Muscle of back (tissue), 13 donors: ENCODE measurements at places on chromosomes 4 and X. TPM values are rescaled to one million over a fixed set of nuclear protein-coding genes. Genes with fewer than 3 reads are reported as not detected.
A peak's percentile ranks its signal among the peaks of the same experiment; 100 is the strongest.

- DNase-seq, result no peak
These were observed 549.1 kb upstream of the BOD1L1 start for GRCh38 chr4:14176613-14177012.

- DNase-seq, result no peak
These were observed 24.9 kb upstream of the MTM1 start for GRCh38 chrX:150543230-150544155.

The SCML2 gene
- polyA plus RNA-seq, result 10.7 TPM

DNA sequence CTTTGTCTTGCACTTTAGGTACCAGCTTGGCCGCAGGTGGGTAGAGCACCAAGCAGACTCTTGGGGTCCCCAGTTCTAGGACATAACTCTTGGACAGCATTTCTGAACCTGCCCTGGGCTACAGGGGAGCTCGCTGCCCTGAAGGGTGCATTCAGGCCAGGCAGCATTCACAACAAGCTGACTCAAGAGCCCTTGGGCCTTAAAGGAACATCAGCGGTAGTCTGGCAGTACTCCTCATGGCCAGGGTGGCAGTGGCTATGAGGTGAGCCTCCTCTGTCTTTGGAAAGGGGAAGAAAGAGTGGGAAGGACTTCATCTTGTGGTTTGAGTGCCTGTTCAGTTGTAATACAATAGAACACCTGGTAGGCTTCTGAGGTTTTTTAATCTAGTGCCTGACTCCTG, 24.8 kb upstream of the SMARCA5 start:
- no peak for DNase-seq

DNA sequence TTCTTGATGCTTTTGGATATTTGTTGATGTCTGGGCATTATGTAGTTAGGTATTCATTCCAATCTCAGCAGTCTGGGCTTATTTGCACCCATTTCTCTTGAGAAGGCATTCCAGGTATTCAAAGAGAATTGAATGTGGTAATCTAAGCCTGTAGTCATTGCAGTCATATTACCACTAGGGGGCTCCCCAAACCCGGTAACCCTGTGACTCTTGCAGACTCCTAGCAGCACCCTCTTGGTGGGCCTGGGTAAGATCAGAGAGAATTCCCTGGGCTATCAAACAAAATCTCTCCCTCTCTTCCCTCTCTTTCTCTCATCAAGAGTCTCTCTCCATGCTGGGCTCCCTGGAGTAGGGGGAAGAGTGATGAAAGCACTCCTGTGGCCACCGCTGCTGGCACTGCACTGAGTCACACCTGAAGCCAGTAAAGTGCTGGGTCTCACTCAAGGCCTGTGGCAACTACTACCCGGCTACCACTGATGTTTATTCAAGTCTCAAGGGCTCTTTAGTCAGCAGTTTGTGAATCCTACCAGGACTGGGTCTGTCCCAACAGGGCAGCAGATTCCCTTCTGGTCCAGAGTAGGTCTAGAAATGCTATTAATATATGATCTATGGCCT, 187.7 kb upstream of the NUDT10 start:
- DNase-seq, result peak; percentile 13

The CRLF2 gene
- 0.13 TPM for polyA plus RNA-seq

- DNase-seq, result no peak
These were observed 55.7 kb downstream of the SEPSECS start for GRCh38 chr4:25104591-25104990.

GRCh38 chrX:23901060-23901459, 6.7 kb downstream of the APOO start:
- DNase-seq, result no peak

DNA sequence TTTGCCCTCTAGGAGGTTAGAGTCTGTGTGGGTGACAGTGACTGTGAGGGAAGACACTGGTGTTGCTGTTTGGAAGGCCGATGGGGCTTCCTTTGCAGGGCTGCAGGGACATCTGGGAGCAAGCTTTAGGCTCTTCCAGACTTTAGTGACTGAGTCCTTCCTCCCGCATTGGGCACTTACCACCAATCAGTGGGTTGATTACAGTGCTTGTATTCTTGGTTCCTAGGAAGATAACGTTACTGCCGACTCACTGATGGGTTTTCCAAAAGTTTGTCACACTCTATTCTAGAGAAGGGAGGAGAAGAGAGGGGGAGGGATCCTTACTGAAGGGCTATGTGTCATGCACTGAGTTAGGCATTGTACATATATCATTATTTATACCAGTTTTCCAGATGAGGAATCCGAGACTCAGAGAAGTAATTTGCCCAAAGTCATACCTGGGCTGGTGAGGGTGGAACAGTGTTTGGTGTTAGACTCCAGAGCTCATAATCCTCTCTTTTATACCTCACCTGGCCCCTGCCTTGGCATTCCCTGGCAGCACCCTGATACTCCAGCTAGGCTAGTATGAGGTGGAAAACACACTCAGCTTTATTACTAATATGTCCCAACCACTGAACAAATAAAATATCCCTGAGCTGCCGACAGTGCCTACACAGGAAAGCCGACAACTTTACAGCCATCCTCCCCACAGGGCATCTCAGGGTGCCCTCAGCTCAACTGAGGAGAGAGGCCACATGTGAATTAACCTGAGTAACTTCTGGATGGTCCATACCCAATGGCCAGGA, 3.8 kb downstream of the CHST7 start:
- no peak for DNase-seq

- no peak for DNase-seq
These were observed 58.0 kb downstream of the PPP3CA start for GRCh38 chr4:101289306-101289705.

- no peak for DNase-seq
These were observed 33.9 kb downstream of the NAA11 start for GRCh38 chr4:79292008-79292407.

- no peak for DNase-seq
These were observed 13.1 kb downstream of the PI4K2B start for GRCh38 chr4:25246680-25247611.

DNA sequence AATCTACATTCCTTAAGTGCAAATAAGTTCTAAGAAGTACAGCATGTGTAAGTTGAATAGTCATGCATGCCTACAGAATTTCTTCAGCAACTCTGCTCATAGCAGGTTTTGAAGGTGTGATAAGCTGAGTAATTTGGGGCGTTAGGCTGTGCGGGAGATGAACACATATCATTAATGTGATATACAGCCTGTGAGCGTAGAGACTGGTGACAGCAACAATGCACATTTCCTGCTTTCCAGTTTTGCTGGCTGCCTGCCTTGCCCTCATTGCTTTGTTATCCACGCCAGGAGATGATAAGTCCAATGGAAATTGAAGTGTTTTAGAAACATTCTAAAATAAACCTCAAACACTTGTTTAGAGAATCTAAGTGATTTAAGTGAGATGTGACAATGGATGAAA, 1709.4 kb downstream of the ARAP2 start:
- DNase-seq, result peak; percentile 1

DNA sequence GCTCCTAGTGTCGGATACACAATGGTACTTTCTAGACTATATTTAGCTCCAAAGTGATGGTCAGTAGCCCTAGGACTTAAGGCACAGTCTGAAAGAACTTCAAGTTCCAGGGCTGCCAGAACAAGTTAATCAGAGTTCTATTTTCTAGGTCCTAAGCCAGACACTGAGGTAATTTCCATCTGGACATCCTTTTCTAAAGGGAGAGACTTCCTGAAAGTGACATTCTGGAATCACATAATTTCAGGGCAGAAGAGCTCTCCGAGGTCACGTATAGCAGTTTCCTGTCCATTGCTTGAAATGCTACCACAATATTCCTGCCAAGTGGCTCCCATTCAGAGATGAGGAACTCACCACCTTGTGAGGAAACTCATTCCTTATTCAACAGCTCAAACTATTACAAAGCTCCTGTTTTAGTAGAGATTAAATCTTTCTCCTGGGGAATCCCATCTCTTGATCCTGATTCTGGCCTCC, 117.9 kb downstream of the COL25A1 start:
- peak; percentile 80 for DNase-seq

DNA sequence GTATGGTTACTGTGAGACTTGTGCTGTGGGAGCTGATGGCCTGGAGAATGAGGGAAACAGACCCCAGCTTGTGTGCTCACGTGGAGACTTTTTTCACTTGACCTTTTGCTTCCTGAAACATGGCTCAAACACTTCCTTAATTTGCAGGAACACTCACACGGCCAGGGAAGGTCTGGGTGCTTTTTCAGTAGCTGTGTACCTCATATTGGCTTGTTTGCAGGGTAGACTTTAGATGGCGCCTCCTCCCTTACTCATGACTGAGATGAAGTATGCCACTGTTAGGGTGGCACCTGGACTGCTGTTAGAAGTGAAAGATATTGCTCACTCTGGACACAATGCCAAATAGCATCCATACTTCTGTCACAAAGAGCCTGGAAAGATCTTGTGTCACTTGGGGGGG, 75.7 kb upstream of the WDR1 start:
- no peak for DNase-seq

- no peak for DNase-seq
These were observed 318.7 kb downstream of the PCDH18 start for GRCh38 chr4:137213372-137214173.

GRCh38 chrX:40012868-40013265, 84.9 kb downstream of the BCOR start:
- no peak for DNase-seq

The CDKL2 gene
- polyA plus RNA-seq, result 0.12 TPM

The NDNF gene
- polyA plus RNA-seq, result 6.5 TPM

The CCNB3 gene
- polyA plus RNA-seq, result 1.1 TPM

DNA sequence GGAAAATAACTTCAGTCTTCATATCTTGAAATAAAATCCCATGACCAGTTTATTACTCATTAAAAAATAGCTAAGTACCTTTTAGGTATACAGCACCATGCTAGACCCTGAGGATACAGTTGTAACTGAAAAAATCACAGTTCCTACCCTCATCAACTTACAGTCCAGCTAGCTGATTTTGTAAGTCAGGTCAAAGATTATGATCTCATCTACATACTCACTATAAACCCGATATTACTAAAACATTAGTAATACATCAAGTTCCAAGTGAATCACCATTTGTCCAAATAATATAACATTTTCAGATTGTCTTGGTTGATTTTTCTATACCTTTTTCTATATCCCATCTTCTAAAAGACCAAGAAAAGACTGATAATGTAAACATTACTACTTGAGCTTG, 333.9 kb downstream of the INPP4B start:
- no peak for DNase-seq

The IL21 gene
- not detected for polyA plus RNA-seq

The FAM149A gene
- 7.9 TPM for polyA plus RNA-seq

GRCh38 chr4:11198516-11199305, 230.0 kb downstream of the HS3ST1 start:
- no peak for DNase-seq

The FAM184B gene
- polyA plus RNA-seq, result 6.6 TPM

- DNase-seq, result peak; percentile 40
These were observed 11.7 kb downstream of the OTUD5 start for GRCh38 chrX:48945517-48946348.

The P2RY4 gene
- polyA plus RNA-seq, result 0.25 TPM

DNA sequence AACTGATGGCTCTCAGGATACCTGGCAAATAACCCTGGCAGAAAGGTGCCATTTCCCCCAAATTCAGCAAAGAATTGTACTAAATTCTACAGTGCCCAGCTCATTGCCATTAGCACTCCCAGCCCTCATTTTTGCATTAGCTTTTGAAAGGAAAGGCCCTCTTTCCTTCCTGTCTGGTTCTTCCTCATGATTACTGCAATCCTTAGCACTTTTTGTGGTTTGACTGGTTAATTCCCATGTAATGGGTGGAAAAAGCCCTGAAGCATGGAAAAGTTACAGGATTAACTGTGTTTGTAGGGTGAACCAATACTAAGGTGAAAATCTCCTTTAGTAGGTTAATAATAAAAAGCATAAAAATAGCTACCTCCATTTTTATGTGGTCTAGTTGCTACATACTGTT, 139.5 kb downstream of the NPNT start:
- no peak for DNase-seq

- DNase-seq, result no peak
These were observed 3.4 kb downstream of the NKRF start for GRCh38 chrX:119602701-119603255.

The GUCY1A1 gene
- polyA plus RNA-seq, result 17.5 TPM

- DNase-seq, result no peak
These were observed 275.4 kb upstream of the RPS6KA3 start for GRCh38 chrX:20542072-20542471.
